Activated naive CD4-positive, alpha-beta T cell (primary cell): ENCODE measurements at places on chromosomes 16 and 17.

DNA sequence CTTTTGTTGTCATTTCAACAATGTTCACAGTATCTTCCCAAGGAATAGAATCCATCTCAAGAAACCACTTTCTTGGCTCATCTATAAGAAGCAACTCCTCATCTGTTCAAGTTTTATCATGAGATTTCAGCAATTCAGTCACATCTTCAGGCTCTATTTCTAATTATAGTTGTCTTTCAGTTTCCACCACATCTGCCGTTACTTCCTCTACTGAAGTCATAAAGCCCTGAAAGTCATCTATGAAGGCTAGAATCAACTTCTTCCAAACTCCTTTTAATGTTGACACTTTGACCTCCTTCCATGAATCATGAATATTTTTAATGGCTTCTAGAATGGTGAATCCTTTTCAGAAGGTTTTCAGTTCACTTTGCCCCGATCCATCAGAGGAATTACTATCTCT, 102.1 kb downstream of the CDH13 start:
- no peak for DNase-seq

- DNase-seq, result no peak
Measured at GRCh38 chr16:27506771-27507170, 42.9 kb downstream of the GTF3C1 start.

DNA sequence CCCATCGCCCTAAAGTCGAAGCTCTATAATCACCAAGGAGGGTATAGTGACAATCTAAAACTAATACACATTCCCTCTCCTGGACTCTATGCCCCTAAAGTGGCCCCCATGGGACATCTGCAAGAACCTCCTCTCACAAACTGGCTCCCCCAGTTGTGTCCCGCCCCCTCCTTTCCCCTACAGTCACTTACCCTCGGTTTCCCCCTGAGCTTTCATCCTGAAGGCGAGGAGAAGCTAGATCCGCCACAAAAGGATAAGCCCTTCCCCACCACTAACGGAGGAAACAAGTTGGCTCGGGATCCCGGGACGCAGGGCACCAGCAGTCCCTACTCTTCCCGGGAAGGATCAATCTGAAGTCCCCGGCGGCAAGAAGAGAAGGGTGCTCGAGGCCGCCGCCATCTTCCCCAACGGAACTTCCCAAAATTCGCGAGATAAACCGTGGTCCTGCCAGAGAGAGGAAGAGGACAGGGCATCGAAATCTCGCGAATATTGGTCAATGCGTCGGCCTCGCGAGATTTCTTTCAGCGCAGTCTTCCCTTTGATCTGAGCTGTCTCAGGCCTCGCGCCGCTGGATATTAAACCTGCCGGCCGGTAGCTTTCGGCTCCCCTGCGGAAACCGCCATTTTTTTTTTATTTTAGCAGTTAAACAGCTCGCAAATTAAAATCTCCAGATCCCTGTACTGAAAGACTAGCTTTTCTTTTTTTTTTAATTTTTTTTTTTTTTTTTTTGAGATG, at the start of gene MED1:
TSS of gene MED1 (minus strand) at position 417 of the 735 bp plus-strand sequence. CDS start at position 216, 201 bp downstream.
- peak; percentile 66 for DNase-seq

GRCh38 chr17:59439262-59439661, 107.8 kb downstream of the YPEL2 start:
- DNase-seq, result no peak

DNA sequence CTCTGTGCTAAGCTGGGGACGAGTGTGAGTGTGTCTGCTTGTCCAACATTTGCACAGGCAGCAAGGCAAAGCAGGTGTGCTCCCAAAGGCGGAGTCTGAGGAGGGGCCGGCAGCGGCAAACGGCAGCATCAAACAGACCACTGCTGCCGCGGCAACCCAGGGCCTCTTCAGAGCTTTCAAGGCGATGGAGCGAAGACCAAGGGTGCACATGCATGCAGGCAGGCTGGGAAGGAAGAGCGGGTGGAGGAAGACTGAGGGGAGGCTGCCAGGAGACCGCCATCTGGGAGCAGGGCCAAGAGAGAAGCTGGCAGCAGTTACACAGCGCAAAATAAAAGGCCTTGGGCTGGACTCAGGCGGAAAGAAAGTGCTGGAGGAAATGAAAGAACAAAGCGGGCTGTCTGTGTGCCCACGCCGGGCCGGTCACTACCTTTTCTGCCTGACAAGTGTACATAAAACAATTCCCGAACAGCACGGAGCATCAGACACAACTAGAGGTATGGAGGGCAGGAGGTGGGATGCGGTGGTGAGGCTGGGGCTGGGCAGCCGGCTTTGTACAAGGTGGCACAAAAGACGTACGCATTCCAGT, 8.5 kb downstream of the TIMM22 start:
- DNase-seq, result no peak

DNA sequence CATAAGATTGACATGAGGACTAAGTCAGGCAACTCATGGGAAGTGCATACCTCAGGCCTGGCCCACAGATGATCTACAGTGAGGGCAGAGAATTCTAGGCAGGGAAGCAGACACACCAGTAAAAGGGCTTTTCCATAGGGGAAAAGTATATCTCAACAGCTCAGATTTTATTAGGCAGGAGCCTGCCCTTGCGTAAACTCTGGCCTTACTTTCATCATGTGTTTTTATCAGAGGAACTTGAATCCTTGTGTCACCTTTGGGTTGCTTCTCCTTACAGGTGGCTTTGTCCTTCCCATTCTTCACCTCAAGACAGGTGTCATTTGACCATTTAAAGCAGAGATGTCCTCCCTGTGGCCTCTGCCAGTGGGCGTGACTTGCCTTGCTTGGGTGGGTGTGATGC, 138.1 kb downstream of the MSI2 start:
- no peak for DNase-seq

- DNase-seq, result no peak
Measured at GRCh38 chr16:53911513-53911912, 207.6 kb downstream of the FTO start.

- no peak for DNase-seq
Measured at GRCh38 chr17:9174779-9175574, 153.7 kb downstream of the NTN1 start.

DNA sequence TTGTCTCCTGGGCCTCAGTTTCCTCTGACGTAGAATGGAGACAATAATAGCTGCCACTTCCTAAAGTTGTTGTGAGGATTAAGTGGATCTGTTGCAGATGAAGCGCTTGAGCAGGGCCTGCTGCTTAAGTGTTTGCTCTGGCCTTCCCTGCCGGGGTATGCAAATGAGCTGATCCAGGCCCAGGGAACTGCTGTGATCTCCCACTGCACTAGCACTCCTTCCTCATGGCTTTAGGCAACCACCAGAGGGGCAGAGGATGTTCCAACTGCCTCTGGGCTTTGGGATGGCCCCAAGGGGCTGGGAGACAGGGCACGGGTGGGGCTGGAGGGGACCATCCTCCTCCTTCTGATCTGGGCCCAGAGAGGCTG, 6.2 kb downstream of the SBK1 start:
- no peak for DNase-seq

DNA sequence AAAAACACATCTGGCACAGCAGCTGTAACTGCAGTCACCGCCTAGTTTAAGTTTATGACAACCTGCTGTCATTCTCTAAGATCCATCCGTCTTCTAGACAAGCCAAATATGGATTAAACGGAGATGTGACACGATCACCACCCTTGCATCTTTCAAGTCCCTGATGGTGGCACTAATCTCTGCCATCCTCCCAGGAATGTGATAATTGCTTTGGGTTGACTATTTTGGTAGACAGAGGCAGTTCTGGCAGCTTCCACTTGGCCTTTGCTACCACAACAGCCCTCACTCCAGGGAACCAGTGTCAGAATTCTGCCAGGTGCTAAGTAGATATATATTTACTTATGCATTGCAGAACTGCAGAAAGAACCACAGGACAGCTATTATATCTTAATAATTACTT, 81.3 kb downstream of the ADCY9 start:
- no peak for DNase-seq

- DNase-seq, result peak; percentile 17
Measured at GRCh38 chr17:42819939-42820535, 4.0 kb downstream of the BECN1 start.

DNA sequence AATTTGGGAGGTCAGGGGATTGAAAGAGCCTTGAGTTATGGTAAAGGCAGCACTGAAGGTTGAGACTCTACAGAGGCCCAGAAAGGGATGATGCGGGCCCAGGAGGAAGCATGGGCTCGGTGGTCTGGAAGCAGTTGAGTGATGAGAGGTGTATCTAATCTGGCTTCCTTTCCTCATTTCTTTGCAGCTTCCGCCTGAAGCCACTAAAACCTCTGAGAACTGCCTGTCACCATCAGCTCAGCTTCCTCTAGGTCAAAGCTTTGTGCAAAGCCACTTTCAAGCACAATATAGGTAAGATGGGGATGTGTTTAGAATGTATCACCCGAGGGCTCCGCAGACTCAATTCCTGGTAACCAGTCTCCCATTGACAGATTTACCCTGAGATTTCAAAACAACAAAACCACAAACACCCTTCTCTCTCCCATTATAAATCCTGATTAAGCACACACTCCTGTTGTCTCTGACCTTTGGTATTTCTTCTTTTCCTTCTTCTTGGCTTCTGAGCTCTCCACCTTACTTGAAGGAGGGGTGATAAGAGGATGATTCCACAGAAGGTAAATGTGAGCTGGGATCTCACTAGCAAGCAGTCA, 21.2 kb downstream of the USP43 start:
- no peak for DNase-seq

- no peak for DNase-seq
Measured at GRCh38 chr16:13448346-13448745, 471.6 kb upstream of the ERCC4 start.

DNA sequence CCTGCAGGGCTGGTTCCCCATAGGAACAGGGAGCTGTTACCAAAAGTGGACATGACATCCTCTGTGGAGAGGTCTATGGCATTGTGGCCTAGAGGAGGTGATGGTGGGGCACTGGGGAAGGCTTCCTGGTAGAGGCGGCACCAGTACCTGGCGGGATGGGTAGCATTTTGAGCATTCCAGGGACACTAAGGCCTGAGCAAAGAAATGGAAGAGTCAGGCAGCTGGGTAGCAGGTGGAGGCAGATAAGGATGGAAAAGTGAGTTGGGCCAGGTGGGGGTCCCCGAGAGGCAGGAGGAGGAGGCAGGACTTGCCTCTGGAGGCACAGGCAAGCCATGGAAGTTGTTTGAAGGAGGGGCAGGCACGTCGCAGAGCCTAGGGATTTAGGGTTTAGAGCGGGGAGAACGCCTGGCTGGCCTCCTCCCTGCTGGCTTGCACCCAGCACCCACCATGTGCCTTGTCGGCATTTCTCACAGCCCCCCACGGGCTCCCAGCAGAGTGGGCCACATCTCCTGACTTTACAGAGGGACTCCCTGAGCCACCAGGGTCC, 5.1 kb upstream of the ADCY7 start:
- no peak for DNase-seq

DNA sequence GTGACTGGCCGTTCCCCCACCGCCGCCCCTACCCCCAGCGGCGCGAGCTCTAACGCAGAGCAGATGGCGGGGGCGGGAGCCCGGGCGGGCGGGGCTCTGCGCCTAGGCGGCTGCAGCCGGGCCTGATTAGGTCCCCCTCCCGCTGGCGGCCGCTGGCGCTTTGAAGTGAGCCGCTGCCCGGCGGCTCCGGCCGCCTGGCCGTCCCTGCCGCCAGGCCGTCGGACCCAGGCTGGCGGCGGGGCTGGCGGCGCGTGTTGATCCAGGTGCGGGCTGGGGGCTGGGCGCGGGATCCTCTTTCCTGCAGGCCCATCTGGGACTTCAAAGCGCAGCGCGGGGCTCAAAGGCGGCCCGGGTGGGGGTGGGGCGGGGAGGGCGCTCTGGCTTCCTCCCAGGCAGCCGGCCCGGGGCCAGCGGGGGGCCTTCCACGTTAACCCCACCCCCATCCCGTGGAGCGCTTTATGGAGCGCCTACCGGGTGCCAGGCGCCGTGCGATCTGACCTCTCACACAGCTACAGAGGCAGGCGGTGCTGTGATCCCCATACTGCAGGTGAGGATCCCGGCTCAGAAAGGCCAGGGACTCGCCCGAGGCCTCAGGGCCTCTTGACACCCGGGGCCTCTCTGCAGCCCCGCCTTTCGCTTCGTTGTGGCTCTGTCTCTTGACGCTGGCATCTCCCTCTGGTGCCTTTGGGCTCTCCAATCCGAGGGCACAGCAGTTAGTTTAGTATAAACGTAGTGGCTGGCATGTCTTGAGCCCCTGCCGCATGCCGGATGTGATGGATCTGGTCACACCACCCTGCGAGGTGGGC, 80.0 kb upstream of the NKD1 start:
- peak; percentile 12 for DNase-seq

- DNase-seq, result no peak
Measured at GRCh38 chr16:85750146-85750826, 610 bp downstream of the C16orf74 start.

GRCh38 chr17:48328457-48328856, 101.6 kb downstream of the SKAP1 start:
- DNase-seq, result no peak

DNA sequence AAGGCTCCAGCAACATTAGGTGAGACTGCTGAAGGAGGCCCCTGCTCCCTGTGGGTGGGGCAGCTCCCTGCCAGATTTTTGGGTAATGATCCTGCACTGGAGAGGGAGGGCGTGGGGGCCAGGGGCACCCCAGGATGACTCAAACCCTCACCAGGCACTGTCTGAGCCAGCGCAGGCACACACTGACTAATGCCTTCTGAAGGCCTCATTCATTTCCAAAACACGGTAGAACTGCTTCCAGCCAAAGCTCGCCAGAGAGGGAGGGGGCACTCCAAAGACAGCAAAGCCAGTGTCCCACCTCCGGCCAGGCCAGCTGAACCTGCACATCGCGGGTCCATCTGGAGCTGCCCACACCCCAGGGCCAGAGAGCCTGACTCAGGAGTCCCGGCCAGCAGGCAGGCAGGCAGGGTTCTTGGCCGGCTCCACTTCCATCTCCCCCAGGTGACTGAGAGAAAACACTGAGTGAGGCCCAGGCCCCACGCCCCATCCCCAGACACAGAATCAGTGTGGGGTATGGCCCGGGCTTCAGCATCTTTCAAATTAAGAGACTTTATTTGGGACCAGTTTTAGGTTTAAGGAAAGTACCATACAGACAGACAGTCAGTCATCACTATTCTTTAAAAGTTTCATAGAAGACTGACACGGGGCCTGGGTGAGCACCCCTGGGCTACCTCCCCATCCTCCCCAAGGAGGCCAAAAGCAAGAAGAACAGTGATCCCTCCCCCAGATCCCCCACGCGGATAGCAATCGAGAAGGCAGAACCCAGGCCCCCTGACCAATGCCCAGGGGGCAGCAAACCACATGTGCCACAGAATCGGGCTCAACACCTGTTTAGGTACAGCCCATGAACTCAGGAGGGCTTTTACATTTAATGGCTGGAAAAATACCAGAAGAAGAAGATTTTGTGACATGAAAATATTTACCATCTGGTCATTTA, 2.3 kb downstream of the PIEZO1 start:
- DNase-seq, result peak; percentile 15
